Stimulated activated naive B cell treated with anti-CD40 and anti-IgM and Interleukin-4, amounts not matched to agents 10 μg/mL and 1 μg/mL and 100 μg/mL, for 72 hours (primary cell): ENCODE measurements at places on chromosomes 13 and 19.

DNA sequence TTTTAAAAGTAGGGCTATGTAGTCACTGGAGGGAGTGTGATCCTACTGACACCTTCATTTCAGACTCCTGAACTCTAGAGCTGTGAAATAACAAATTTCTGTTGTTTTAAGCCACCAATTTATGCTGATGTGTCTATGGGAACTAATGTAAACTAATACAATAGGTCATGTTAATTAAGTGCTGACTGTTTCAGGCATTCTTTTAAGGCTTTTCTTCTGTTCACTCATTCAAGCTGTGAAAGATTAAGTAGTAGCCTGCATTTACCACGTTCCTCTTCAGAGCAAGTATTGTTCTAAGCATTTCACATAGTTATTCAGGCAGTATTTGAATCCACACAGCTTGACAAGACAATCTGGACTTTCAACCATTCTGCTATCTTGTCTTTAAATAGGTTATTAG, 1135.0 kb downstream of the SLITRK1 start:
- no peak for DNase-seq

DNA sequence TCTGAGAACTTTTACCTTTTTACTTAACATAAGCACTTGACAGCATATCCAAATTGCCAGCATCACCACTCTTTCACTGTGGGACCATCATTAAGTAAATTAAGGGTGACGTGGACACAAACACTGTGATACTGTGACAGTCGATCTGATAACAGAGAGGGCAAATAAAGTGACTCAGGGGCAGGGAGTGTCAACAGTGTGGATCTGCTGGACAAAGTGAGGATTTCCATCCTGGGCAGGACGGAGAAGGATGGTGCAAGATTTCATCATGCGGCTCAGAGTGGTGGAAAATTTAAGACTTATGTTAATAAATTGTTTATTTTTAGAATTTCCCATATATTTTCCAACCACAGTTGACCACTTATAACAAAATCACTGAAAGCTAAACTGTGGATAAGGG, 60.0 kb upstream of the WDFY2 start:
- no peak for DNase-seq

GRCh38 chr19:8161135-8161646, 11.8 kb upstream of the FBN3 start:
- peak; percentile 38 for DNase-seq

- no peak for DNase-seq
Observed at GRCh38 chr13:57633141-57633949, 1.8 kb downstream of the PCDH17 start.

GRCh38 chr13:35690581-35691207, 214.2 kb upstream of the MAB21L1 start:
- no peak for DNase-seq

- no peak for DNase-seq
Observed at GRCh38 chr13:31067416-31068118, 94.1 kb downstream of the HSPH1 start.

DNA sequence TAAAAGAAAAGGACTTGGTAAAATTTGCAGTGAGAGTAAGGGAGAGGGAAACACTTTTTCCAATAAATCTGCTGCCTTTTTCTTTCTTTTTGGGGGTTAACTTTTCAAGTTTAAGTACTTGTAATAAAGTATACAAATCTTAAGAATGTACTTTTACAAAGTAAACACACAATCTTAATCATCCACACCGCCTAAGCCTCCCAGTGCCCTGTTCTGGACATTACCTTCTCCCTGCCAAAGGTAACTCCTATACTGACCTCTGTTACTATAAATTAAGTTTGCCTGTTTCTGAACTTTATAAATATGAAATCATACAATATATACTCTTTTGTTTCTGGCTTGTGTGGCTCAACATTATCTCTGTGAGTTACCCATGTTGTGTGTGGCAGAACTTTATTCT, 137.9 kb downstream of the RGCC start:
- DNase-seq, result no peak

DNA sequence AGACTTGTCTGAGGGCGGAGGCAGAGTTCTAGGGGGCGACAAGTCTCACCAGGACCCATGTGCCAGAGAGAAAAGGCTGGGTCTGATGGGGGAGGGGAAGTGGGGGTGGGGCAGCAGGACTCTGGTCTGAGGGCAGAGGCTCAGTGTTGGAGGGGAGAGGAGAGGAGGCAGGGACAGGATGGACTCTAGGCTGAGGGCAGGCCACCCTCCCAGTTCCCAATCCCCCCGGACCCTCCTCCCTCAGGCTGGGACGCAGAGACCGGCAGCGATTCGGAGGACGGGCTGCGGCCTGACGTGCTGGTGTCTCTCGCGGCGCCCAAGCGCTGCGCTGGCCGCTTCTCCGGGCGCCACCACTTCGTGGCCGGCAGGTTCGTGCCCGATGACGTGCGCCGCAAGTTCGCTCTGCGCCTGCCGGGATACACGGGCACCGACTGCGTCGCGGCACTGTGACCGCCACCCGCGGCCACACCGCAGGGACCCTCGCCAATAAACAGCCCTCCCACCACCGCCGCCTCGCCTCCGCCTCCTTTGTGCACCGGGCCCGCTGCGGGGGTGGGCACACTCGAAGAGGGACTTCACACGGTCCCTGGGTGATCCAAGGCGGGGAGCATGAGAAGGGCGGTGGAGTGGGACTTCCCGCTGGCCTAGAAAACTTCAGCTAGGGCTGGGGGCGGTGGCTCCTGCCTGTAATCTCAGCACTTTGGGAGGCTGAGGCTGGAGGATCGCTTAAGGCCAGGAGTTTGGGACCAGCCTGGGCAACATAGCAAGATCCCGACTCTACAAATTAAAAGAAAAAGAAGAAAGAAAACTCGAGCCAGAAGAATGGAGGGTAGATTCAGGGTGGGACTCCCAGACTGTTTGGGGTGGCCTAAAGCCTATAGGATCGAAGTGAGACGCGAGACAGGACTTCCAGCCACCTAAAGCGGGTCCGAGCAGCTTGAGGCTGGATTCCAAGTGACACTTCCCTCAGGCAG, 703 bp upstream of the CILP2 start:
- DNase-seq, result no peak

DNA sequence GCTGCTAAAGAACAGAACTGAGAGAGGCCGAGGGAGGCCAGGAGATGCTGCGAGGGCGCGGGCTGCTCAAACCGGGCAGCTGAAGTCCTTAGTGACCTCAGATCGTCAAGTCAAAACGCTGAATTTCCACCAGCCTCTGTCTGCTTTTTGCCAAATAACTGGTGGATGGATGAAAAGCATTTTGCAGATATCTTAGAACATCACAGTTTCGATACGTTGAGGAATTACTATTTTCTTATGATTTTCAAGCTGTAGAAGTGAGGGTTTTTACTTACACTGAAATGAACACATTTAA, 2.0 kb downstream of the GPC6 start:
- DNase-seq, result no peak

DNA sequence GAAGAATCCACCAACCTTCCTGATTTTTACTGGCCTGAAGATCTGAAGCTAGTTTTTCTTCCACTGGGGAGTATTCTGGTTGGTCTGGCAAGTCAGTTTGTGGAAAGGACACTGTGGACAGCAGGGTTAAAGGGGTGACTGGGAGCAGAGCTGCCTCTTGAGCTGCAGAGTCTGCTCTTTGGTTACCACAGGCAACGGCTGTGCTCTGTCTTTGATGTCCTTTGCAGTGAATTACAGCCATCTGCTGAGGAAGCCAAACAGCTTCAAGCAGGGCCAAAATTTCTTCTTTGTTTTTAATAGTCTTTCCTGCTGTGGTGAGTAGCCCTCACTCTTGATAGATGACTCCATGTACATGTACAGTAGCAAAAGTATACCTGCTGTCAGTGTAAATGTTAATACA, 75.7 kb downstream of the ZNF100 start:
- no peak for DNase-seq

DNA sequence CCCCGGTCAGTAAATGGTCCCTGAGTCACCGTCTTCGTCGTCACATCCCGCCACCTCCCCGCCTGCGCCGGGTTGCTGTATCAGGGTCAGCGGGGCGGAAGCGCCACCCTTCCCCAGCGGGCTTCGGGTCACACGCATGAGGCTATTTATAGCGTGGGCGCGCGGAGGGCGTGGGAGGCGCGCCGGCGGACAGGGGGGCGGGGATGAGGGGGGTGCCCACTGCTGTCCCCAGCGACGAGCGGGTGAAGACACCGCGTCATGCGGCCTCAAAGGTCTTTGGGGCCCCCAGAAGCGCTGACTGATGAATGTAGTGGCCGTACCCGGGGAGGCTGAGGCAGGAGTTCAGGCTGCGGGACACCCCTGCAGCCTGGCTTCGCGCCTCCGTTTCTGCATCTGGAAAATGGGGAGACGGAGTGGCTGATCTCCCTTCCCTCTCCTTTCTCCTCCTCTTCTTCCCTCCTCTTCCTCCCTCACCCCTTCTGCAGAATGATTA, 7.9 kb downstream of the UNC13A start:
- peak; percentile 71 for DNase-seq

GRCh38 chr19:13057744-13058143, 44.9 kb downstream of the LYL1 start:
- DNase-seq, result no peak

GRCh38 chr19:6705931-6706632, 14.4 kb downstream of the C3 start:
- DNase-seq, result no peak

- DNase-seq, result no peak
Observed at GRCh38 chr13:77099415-77099814, 72.5 kb upstream of the FBXL3 start.

- DNase-seq, result no peak
Observed at GRCh38 chr13:102322211-102322610, 79.6 kb downstream of the FGF14 start.

- DNase-seq, result peak; percentile 88
Observed at GRCh38 chr13:113490496-113491417, at the start of gene DCUN1D2. Gene DCUN1D2 (minus strand): TSS chr13:113490711. CDS start chr13:113490669, 42 bp downstream.

DNA sequence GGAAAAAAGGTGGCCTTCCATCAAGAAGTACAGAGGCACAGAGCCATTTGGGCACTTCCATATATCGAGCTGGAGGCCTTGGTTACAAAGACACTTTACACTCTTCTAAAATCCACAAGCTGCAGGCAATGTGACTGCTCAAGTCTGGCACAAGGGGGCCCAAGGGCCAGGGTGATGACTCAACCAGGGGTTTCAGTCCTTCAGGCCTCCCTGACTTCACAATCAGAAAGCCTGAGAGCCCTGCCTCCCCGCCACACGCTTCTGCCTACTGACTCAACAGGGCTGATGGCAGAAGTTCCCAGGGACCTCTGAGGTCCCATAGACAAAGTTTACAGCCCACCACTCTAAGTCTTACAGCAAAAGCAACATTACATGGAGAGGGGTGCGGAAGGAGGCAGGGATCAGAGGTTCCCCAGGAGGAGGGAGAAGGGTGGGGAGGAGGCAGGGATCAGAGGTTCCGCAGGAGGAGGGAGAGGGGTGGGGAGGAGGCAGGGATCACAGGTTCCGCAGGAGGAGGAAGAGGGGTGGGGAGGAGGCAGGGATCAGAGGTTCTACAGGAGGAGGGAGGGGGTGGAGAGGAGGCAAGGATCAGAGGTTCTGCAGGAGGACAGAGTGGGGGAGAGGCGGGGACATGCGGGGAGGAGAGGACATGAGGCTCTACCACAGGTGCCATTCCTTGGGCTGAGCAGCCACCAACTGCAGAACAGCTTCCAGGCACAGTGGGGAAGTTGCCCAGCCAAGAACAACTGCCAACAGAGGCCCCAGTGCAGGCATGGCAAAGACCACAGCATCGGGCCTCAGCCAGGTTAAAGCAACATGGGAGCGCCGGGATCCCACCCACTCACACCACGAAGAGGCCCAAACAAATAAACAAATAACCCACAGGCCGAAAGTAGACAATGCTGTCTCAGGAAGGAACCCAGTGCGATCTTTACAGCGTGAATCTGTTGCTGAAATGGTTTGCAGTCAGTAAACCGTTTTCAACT, 52.0 kb downstream of the SLC7A1 start:
- DNase-seq, result peak; percentile 58

DNA sequence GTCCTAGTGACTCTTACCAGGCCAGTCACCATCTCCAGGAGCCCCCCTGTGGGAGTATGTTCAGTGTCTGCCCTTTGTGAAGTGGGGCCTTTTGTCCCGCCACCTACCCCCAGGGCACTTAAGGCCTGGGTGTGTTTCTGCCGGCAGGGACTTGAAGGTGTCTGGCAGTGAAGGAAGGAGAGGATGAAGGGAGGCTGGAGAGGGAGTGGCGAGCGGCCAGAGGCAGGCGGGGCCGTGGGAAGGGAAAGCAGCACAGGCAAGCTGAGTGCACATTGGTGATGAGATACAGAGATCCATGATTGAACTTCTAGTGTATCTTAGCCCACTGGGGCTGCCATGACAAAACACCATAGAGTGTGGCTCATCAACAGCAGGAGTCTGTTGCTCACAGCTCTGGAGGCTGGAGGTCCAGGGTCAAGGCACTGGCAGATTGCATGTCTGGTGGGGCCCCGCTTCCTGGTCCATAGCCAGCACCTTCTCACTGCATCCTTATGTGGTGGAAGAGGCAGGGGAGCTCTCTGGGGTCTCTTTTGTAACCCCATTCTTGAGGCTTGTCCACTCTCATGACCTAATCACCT, 17.5 kb downstream of the CUL4A start:
- DNase-seq, result no peak

GRCh38 chr19:35081201-35081600, 34.4 kb upstream of the FXYD3 start:
- no peak for DNase-seq

DNA sequence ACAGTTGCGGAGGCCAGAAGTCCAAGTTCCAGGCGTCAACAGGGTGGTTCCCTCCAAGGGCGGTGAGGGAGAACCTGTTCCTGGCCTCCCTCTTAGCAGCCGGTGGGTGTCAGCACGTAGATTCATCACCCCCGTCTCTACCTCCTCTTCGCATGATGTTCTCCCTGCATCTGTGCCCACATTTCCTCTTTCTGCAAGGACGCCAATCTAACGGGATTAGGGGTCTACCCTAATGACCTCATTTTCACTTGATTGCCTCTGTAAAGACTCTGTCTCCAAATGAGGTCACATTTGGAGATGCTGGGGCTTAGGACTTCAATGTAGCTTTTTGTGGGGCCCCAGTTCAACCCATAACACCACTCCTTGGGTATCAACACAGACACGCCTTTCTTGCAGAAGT, 38.5 kb downstream of the DPF1 start:
- DNase-seq, result no peak

GRCh38 chr13:97781891-97782305, 171.6 kb upstream of the IPO5 start:
- DNase-seq, result no peak

- DNase-seq, result no peak
Observed at GRCh38 chr13:45511310-45512097, 46.8 kb downstream of the COG3 start.

DNA sequence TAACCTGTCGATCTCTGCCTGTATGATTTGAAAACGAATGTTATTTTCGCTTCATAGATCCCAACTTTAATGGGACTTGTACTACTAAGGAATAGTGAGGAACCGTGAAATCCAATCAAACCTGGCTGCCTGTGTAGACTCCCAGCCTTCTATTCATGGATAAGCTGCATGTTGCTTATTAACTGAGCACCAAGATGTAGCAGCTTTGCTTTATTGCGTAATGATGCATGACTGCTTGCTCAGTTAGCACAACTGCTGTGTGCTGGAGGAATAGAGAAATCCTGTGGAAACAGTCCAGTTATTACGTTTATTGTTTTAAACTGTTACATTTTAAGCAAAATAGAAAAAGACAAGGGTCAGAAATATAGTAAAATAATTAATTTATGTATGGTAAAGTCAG, 108.2 kb downstream of the SHISA2 start:
- DNase-seq, result no peak
